CD4-positive, alpha-beta T cell treated with Interleukin-21 for 1 hour (primary cell): ENCODE measurements at places on chromosomes 4 and X.

- no peak for DNase-seq
Measured at GRCh38 chr4:80900908-80901307, 129.6 kb upstream of the BMP3 start.

DNA sequence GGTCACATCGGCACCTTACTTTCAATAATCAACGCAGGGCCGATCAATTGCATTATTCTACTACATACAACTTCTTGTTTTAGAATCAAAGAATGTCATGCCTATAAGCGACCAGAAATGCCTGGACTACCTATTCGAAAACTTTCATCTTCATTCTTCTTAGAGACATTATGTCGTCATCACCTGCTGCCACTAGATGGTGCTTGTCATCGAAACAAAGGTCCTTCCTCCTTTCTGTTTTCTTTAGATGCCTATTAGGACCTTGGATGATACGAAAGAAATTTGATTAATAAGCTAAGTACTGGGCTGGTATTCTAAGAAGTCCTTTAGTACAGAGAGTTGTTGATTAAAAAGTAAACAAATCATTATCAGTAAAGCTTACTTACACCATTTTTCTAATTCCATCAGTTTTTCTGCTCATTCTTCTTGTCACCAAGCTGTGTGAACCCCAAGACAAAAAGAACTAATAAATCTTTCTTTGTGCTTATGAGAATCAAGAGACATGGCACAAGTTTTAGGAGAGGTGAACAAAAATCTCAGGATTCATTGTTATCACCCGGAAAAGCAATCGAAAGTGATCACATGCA is 154.5 kb upstream of the SLC4A4 start:
- peak; percentile 69 for DNase-seq

- DNase-seq, result peak; percentile 98
Measured at GRCh38 chr4:119212234-119212963, at the start of gene USP53. TSS of gene USP53 (plus strand) at chr4:119212713. CDS start at chr4:119239760, 27,047 bp downstream.

DNA sequence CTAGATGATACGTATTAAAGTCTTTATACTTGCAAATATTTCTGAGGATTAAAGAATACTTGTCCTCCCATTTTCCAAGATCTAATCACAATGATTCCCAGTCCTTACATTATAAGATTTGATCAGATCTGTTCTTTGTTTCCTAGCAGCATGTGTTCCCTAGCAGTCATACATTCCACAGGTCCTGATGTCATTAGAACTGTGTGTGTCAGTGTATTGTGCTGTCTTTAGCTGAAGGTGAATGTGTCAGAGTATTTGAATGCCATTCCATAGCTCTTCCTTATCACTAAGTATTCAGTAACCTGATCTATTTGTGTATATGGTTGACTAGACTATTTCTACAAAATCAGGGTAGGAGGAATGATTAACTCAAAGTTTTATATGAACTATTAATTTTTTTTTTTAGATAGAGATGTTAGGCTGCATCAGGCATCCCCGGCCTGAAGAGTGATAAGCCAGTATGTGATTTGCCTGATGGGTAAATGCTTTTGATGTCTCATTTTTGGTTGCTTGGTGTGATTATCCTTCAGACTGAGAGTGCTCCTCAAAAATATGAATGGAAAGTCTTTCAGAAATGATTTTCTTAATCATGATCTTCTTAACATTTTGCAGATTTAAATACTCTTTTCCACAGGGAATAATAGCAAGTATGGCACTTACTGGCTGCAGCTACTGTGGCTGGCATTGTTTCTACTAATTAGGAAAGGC is 4.4 kb downstream of the ADGRL3 start:
- no peak for DNase-seq

GRCh38 chrX:134626434-134626833 is 31.8 kb downstream of the PLAC1 start:
- no peak for DNase-seq

- DNase-seq, result no peak
Measured at GRCh38 chr4:156800463-156800862, 171.1 kb downstream of the PDGFC start.

DNA sequence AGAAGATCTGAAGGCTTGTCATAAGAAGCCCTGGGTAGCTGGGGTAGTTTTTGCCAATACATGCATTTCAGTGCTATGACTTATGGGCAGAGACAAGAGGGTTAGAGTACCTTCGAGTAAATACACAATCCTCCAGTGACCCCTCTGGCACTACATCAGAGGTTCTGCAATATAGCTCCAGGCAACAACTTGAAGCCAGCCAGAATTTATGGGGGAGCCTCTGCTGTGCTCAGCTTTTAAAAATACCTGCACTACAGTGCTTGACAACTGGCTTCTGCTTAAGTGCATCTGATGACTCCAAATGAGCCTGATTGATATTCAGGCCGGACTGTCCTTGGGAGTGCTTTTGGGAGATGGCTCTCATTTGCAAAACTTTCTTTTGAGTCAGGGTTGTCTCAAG is 44.9 kb upstream of the SMAD1 start:
- no peak for DNase-seq

DNA sequence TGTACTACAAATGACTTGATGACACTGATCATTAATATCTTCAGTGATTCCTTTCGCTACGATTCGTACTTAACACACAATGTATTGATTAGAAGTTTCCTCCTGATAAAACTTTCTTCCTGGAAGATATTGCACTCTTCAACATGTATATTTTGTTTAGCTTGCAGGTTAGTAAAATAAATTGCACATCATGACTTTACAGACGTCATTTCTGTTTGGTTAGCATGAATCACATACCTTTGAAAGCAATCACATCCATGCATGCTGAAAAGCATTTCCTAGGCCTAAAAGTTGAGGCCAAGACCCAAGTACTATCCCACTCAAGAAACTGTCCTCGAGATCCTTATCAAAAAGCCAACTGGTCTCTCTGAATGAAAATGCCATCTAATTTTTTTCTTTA is 1841.0 kb upstream of the PCDH7 start:
- no peak for DNase-seq

DNA sequence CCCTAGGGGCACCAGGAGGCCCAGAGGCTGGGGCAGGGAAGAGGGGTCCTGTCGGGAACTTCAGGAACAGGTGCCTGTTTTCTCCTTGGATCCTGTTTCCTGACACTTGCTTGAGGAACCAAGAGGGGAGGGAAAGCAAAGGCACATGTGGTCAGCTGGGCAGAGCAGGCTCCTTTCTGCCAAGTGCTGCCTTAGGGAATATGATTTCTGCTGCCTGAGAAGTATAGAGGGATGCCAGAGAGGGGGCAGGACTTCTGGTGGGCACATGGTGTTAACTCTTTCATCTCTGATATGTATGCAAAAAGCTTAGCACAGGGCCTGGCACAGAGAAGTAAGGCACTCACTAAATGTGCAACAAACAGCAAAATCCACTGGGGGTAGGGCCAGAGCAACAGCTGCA is 51.2 kb upstream of the PJA1 start:
- no peak for DNase-seq

DNA sequence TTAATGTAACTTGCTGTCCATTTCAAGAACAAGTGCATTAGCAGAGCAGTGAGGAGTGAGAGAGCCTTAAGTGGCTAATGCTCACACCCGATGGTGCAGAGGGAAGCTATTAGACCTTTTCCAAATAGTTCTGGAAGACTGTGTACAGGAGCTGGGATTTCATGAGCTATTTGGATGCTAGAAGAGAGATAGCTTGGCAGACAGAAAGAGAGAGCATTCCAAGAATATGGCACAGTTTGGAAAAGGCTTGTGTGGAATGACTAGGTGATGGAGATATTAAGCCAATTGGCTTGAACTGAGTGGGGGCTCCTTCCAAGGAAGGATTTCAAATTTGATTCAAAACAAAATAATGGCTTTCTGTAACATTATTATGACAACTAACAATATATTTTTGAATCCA is 1097.2 kb upstream of the TENM3 start:
- no peak for DNase-seq

GRCh38 chrX:110173192-110174175 is 144.4 kb downstream of the AMMECR1 start:
- DNase-seq, result no peak

DNA sequence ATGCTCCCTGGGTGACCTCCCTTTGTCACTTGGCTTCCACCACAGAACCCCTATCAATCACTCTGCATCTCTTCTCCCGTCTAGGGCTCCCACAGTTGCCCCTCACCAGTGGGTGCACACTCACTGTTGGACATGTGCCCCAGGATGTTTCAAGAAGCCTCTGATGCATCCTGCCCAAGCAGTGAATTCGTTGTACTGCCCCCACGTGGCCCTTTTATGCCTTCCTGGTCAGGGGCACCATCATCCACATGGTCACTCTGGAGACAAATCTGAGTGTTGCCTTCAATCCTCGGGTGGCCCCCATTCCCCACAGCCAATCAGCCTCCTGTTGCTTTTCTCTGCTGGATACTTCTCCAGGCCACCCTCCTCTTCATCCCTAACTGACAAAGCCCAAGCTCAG is 12.2 kb downstream of the ITIH6 start:
- peak; percentile 4 for DNase-seq

DNA sequence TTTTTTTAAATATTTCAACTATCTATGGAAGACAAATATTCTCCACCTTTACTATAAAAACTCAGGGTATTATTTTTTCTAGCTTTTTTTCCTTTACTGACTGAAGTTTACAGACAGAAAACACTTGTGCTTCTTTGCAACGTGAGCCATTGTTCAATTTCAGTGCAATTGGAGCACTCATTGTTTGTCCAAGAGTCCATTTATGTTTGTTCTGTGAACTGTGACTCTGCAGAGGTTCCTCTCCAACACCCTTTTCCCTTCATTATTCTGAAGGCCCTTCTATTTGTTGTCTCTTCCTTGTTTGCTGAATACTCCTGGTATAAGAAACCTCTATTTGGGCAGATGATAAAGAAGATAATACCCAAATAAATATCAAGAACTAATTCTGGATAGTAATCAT is 37.4 kb downstream of the DAPP1 start:
- DNase-seq, result no peak

GRCh38 chr4:91128519-91128918 is 1001.3 kb downstream of the CCSER1 start:
- no peak for DNase-seq

- no peak for DNase-seq
Measured at GRCh38 chr4:112075906-112076305, 69.3 kb upstream of the FAM241A start.

DNA sequence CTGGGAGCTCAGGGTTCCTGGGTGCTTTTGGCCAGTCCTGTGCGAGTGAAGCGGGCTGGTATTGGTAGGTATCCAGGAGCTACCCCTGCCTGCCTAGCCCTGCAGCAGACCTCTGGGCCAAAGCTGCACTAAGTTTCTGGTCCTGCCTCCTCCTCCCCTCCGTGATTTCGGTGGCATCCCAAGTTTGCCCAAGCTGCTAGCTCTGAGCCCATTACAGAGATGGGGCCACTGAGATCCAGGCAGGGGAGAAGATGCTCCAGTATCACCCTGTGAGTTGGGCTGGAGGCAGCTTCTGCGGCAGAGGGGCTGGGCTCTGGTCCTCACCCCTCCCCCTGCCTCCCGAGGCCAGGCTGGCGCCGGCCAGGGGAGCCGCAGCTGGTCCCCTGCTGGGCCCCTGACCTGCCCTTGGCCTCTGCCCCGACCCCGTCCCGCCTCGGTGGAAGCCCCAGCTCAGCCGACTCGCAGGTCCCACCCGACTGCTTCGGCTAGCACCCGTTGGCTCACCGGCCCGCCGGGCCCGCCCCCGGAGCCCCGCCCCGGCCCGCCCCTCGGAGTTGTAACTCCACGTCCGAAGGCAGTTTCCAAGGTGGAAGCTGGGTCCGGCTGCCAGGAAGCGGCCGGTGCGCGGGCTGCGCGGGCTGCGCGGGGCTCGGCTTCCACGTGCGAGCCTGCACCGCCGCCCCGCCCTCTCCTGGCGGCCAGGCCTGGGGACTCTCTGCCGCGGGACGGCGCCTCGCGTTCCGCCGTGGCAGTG is at the start of gene DUSP9:
TSS of gene DUSP9 (plus strand) at position 584 of the 754 bp plus-strand sequence. CDS start 751 bp downstream, outside the sequence.
- no peak for DNase-seq

- DNase-seq, result peak; percentile 53
Measured at GRCh38 chrX:151396042-151396824, 773 bp upstream of the VMA21 start.

GRCh38 chrX:48918643-48919340 is at the start of gene PIM2:
TSS of gene PIM2 (minus strand) at chrX:48919024. CDS start at chrX:48918834, 190 bp downstream.
- DNase-seq, result peak; percentile 96

GRCh38 chr4:158192439-158193158 is 17.7 kb upstream of the TMEM144 start:
- no peak for DNase-seq

- DNase-seq, result no peak
Measured at GRCh38 chrX:151737494-151737893, 2.9 kb downstream of the CNGA2 start.

GRCh38 chrX:13495232-13495631 is 74.2 kb upstream of the EGFL6 start:
- DNase-seq, result no peak

GRCh38 chr4:99273704-99274103 is 17.1 kb downstream of the ADH1A start:
- DNase-seq, result no peak

DNA sequence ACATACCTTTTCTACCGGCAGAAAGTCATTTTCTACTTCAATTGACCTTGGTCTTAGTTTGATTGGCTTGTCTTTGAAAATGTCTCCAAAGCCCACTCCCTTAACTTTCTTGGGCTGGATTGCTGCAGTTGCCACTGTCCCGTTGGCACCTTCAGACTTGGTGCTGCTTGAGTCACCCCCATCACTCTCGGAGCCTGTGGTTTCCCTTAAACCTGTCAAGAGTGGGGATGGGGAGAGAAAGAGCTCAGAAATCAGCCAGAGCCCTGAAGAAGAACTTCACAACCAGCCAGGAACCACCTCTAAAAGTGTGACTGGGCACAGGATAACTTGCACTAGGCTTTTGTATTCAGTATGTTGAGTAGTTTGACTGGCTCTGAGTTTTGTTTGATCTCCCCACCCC is 168.5 kb upstream of the MAP3K15 start:
- DNase-seq, result peak; percentile 36

GRCh38 chrX:109535578-109535977 is 1.1 kb upstream of the NXT2 start:
- no peak for DNase-seq

DNA sequence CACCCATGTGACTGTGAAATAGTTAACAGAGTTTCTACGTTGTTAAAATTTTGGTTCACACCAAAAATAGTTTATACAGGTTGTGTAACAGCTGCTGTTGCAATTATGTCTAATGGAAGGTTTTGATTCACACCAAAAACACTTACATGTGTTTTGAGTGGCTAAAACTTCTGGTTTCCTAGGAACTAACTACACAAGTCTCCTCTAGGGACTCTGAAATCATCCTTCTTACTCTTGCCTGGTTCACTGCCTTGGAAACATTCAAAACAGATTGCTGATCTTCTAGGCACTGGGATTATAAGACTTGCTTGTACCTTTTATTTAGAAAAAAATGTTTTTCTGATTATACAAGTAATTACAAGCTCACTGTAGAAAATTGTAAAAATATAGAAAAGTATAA is 14.9 kb upstream of the MORC4 start:
- DNase-seq, result no peak

DNA sequence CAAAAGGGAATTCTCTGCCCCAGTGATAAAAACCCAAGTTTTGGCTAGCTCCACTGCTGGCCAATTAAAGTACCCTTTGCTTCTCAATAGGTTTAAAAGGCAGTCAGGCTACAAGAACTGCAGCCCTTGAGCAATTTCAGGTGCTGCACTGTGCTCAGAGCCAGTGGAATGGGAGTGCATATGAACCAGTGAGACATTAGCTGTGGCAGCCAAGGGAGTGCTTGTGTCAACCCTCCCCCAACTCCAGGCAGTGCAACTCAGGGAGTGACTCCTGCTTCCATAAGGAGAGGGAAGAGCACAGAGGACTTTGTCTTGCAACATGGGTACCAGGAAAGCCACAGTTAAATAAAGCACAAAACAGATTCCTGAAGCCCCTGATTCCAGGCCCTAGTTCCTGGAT is 61.6 kb upstream of the VAMP7 start:
- no peak for DNase-seq
